Cardiac muscle cell (in vitro differentiated cells and primary cell): ENCODE measurements at places on chromosomes 13 and 19. TPM values are rescaled to one million over a fixed set of nuclear protein-coding genes. Genes with fewer than 3 reads are reported as not detected.

DNA sequence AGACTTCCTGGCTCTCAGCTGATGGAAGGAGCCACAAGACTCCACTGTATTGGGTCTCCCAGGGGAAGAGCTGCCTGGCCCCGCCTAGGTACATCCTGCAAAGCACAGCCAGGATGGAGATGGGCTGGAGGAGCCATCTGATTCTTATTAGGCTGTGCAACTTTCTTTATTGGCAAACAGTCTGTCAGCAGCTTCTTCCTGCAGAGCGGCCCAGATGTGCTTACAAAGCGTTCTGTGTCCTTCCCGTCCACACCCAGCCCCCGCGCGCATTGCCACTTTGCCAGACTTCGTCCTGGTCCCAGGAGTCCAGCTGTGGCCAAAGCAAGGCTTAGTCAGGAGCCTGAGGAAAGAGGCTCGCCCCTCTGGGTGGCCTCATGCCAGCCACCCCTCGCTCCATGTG is 409.3 kb downstream of the ZNF536 start:
- no peak overlapping the region for H3K27ac ChIP-seq
- H3K4me1 ChIP-seq, result peaks cover 21% of the 10 kb centered on the region
- no peak overlapping the region for H3K4me3 ChIP-seq
- H3K27me3 ChIP-seq, result peaks cover 9% of the 10 kb centered on the region
- DNase-seq, result no peak
- H3K36me3 ChIP-seq, result no peaks in the 10 kb centered on the region

Gene TGFBR3L
- 2.6 and 11.8 TPM in 2 replicates for polyA plus RNA-seq

DNA sequence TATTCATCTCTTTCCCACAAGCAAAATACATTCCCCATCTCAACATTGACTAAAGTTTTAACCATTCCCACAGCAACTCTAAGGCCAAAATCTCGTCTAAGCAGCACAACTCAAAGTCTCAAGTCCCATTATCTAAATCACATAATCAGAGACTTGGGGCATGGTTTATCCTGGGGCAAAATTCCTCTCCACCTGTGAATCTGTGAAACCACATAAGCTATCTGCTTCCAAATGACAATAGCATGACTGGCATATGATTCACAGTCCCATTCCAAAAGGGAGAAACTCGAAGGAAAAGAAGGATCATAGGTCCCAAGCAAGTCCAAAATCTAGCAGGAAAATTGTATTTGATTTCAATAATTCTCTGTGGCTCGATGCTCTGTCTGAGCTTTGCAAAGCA is 73.0 kb downstream of the ANKRD10 start:
- no peak overlapping the region for H3K27ac ChIP-seq
- peaks cover 11% of the 10 kb centered on the region for H3K4me1 ChIP-seq
- no peak overlapping the region for H3K4me3 ChIP-seq
- no peak for DNase-seq
- no peaks in the 10 kb centered on the region for H3K36me3 ChIP-seq
- H3K27me3 ChIP-seq, result no peaks in the 10 kb centered on the region

Gene RNU6-9
- not detected in 2 replicates for polyA plus RNA-seq

- no peak for DNase-seq
- H3K4me1 ChIP-seq, result peaks cover 38% of the 10 kb centered on the region
- H3K36me3 ChIP-seq, result no peaks in the 10 kb centered on the region
- no peaks in the 10 kb centered on the region for H3K27me3 ChIP-seq
Measured at GRCh38 chr13:114101358-114102130, 30.9 kb downstream of the RASA3 start.

DNA sequence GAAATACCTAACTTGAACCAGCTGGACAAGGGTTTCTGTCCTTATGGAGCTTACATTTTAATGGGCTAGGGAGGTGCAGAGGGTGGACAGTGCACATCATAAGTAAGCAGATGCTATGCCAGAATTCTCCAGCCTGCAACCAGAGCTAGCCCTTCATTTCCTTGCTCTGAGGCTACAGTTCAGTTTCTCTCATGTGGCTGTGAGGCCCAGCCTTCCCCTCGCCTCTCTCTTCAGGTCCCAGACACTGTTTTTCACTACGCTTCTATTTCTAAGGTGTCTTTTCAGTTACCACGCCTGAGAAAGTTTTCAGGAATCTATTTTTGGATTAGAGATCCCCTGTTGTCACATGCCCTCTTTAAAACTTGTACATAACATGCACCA is 141.9 kb downstream of the PCCA start:
- H3K36me3 ChIP-seq, result no peaks in the 10 kb centered on the region
- DNase-seq, result peak; percentile 9
- H3K27me3 ChIP-seq, result no peaks in the 10 kb centered on the region
- no peak overlapping the region for H3K4me3 ChIP-seq
- peaks cover 8% of the 10 kb centered on the region for H3K4me1 ChIP-seq

- no peaks in the 10 kb centered on the region for H3K36me3 ChIP-seq
- no peak overlapping the region for H3K4me3 ChIP-seq
- DNase-seq, result peak; percentile 45
- H3K4me1 ChIP-seq, result no peaks in the 10 kb centered on the region
- no peaks in the 10 kb centered on the region for H3K27me3 ChIP-seq
Measured at GRCh38 chr13:47484548-47484947, 516.5 kb downstream of the SUCLA2 start.

- no peak overlapping the region for H3K27ac ChIP-seq
- no peaks in the 10 kb centered on the region for H3K36me3 ChIP-seq
- H3K27me3 ChIP-seq, result peaks cover 34% of the 10 kb centered on the region
- H3K4me1 ChIP-seq, result no peaks in the 10 kb centered on the region
- H3K4me3 ChIP-seq, result no peak overlapping the region
Measured at GRCh38 chr19:2306281-2306806, 1.6 kb downstream of the LINGO3 start.

DNA sequence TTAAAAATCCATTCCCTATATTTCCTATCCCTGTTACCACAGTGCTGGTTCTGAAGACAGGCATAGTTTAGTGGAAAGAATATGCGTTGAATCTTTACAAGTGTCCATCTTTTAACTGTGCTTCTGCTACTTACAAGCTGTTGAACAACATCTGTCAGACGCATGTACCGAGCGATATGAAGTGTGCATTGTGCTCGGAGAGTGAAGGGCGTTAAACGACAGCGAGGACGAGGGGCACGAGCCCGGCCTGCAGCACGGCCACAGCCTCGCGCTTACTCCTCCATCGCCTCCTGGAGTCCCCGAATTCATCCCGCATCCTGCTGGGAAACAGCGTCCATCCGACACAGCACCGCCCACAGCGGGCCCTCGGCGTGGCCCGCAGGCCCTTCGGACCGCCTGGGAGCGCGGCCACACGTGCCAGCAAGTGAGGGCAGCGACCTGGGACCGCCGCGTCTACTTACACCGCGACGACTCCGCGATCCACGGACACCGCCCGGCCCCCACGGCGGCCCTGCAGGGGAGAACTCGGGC is 514 bp downstream of the PCID2 start:
- peak overlapping the region; percentile 81 for H3K4me3 ChIP-seq
- H3K36me3 ChIP-seq, result peaks cover 3% of the 10 kb centered on the region
- DNase-seq, result peak; percentile 60
